ENCODE measurements at places on chromosomes 1 and 21. TPM values are rescaled to one million over a fixed set of nuclear protein-coding genes. Genes with fewer than 3 reads are reported as not detected.

Gene TEDDM1
- not detected for total RNA-seq

Gene SYCP1
- not detected for total RNA-seq

Gene C1orf174
- total RNA-seq = 34.7 TPM

Gene ADAMTSL4
- total RNA-seq = 1.2 TPM

Gene CASZ1
- total RNA-seq = 1.8 TPM

Gene MTARC2
- total RNA-seq = 1.1 TPM

Gene FCGR1A
- not detected for total RNA-seq

Gene ETV3L
- total RNA-seq = not detected

Gene TCP10L
- not detected for total RNA-seq

Gene TPM3
- total RNA-seq = 714 TPM

Gene OR2T27
- total RNA-seq = not detected

Gene PADI2
- 0.12 TPM for total RNA-seq

Gene ROR1
- total RNA-seq = 1.1 TPM

Gene TEX38
- total RNA-seq = not detected

Gene MAN1A2
- 20.9 TPM for total RNA-seq

Gene TDRD5
- not detected for total RNA-seq

All from M059J (cell line).